ENCODE measurements at places on chromosomes 7 and 10.

DNA sequence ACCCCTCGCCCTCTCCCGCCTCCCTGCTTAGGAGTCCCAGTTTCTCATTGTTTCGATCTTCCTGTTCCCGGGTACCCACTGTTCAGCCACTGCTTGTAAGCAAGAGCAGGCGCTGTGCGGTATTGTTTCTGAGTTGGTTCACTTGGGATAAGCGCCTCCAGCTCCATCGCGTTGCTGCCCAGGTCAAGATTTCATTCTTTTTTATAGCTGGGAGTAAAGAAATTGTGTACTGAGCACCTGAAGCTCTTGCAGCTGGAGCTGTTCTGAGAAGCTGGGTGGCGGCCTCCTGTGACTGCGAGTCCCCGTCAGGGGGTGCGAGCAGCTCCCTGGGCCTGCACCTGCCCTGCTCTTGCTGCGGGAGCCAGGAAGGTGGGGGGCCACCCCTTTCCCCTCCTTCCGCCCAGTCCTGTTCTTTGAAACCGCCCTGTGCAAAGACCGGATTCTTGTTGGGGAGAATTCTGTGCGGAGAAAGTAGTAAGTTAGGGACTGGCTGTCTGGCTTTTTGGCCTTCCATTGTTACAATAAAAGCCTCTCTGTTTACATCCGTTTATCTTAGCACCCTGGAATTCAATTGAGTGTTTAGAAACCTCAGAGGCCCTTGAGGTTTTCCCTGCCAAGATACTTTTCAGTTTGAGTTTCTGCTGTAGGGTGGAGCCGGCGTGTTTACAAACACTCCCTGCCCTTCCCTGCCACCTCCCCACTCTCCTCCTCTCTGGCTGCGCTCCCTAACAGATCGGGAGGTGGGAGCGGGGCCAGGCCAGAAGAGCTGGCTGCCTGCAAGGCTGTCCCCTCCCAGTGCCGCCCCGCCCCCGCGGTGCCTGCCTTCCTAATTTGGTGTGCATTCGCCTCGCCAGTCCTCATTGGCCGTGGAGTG lies 30.8 kb upstream of the AP5Z1 start:
- peak; percentile 94 for DNase-seq

DNA sequence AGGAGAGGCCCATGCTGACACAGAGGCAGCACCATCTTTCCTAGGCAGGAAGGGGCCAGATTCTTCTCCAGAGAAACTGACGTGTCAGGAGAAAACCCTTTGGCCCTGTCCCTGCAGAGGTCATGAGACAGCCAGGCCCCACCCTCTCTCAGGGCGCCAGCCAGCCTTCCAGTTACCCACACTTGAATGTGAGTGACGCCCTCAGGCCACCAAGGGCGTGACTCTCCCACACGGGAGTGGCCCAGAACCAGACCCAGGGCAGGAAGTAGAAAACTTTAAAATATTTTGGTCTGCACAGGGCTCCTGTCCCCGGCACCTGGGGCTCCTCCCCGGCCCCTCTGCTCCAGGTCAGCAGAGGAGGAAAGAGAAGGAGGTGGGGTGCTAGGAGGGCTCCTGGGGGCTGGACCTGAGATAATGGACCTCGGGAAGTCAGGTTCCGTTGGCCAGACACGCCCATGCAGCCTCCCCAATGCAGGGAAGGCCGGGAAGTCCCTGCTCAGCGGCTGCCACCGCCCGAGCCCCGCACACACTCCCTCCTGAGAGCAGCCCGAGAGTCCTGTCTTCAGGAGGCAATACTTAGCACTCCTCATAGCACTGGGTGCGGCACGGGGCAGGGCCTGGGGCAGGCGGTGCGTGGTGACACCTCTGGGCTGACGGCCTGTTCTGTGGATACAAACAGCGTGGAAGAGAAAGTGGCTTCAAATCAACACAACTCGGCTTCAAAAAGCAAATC lies 67.0 kb upstream of the CFAP46 start:
- no peak for DNase-seq

GRCh38 chr7:41428381-41428780 lies 274.5 kb downstream of the INHBA start:
- no peak for DNase-seq

- DNase-seq, result no peak
These were observed 3.3 kb downstream of the EPHA1 start for GRCh38 chr7:143405173-143406001.

DNA sequence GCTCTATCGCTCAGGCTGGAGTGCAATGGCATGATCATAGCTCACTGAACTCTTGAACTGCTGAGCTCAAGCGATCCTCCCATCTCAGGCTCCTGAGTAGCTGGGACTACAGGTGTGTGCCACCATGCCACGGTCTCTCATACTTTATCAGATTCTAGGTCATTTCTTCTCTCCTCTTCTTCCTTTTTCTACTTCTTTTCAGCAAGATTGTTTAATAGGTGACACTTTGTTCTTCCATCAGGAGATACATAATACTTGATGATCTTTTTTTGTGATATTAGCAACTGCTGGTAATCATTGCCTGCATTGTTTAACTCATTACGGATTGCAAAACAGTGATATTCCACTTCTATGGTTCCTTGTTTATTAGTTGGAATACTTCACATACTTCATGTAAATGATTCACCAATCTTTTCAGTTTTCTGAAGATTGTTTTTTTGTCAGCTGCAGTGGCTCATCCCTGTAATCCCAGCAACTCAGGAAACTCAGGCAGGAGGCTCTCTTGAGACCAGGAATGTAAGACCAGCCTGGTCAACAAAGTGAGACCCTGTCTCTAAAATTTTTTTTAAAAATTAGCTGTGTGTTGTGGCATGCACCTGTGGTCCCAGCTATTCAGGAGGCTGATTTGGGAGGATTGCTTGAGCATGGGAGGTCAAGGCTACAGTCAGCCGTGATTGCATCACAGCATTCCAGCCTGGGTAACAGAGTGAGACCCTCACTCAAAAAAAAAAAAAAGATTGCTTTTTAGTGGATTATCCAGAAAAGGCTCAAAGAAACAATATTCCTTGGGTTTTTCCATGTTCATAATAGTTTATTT lies 36.2 kb upstream of the CHST3 start:
- no peak for DNase-seq

- DNase-seq, result no peak
These were observed 80.8 kb downstream of the CYP26A1 start for GRCh38 chr10:93154531-93154930.

DNA sequence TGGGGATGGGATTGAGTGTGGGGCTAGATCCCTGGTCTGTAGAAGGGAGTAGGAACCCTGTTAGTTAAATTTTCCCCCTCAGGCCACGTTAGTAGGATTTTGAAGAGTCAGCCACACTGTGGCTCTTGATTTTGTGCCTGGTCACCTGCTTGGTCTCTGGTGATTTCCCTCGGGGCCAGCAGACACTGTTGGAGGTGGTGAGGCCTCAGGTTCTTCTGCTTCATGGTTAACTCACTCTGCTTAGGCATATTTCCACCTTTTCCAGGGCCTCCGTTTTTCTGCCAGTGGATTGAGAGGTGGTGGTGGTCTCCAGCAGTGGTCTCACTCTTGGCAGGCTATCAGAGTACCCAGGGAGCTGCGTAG lies 4.1 kb downstream of the TSPAN14 start:
- DNase-seq, result no peak

DNA sequence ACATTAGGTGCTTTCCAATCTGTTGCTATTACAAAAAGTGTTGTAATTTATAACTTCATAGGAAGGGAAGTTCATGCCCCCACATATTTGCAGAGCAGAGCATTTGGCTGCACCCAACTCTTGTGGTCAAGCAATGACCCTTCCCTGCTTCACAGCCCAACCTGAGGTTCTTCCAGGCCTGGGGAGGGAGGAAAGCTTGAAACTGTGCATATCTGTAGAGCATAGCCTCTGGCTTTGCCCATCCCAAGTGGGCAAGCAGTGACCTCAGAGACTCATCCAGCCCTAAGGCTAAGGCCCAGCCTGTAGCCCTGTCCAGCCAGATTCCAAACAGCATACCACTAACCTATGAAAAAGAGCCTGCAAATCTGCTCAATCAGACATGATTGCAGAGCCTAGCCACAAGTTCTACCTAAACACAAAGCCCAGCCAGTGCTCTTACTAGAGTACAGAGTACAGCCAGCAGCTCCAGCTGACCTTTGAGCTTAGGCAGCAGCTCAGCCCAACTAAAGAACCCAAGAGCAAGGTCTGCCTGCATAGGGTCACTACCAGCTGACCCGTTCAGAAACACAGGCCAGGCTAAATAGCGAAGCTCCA lies 14.4 kb upstream of the GSTK1 start:
- no peak for DNase-seq

DNA sequence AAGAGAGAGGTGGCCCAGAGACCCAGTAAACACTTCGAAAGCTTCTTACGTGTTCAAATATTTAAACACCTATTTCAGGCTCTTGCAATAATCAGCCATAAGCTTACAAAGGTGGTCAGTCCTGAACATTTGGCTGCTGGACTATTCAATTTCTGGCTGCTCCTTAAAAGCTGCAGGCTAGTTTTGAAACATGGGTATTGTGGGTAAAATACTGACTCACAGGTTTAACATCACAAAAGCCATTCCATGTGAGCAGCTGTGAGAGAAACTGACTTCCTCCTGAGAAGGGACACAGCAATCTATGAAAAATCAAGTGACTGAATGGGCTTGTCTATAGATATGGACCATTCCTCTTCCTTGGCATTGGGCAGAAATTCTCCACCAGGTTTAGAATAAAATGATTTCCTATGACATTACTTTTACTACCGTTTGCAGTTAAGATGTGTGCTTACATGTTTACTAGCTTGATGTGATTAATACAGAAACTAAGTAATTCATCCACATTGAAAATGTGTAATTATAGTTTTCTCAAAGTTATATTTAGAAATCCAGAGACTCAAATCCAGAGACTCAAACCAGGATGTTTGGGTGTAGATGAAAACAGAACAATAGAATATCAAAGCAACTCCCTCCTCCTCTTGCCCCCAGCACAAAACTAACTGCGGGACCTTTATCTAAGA lies 252.3 kb downstream of the GATA3 start:
- no peak for DNase-seq

DNA sequence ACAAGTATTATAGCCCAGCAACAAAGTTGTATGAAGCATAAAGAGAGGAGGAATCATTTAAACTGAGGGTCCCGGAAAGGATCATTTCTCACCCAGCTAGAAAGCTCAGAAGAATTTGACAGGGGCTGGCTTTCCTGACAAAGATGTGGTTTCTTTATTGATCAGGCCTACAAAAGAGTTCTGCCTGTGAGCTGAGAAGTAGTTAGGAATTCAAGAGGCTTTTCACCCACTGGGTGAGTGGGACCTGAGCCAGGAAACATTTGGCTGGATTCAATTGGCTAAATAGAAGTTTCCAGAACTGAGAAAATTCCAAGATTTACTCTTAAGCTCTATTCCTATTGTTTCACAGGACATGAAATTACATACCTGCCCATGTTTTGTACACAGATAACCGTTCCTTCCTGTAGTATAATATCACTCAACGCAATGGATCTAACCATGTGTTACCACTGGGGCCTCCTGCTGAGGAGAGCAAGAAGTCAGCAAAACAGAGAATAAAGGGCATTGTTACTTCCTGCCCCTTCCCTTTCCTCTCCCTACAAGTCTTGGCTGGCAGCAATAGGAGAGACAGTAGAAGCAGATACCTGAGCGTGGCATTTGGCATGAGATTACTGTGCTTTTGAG lies 53.9 kb upstream of the PAPSS2 start:
- no peak for DNase-seq

DNA sequence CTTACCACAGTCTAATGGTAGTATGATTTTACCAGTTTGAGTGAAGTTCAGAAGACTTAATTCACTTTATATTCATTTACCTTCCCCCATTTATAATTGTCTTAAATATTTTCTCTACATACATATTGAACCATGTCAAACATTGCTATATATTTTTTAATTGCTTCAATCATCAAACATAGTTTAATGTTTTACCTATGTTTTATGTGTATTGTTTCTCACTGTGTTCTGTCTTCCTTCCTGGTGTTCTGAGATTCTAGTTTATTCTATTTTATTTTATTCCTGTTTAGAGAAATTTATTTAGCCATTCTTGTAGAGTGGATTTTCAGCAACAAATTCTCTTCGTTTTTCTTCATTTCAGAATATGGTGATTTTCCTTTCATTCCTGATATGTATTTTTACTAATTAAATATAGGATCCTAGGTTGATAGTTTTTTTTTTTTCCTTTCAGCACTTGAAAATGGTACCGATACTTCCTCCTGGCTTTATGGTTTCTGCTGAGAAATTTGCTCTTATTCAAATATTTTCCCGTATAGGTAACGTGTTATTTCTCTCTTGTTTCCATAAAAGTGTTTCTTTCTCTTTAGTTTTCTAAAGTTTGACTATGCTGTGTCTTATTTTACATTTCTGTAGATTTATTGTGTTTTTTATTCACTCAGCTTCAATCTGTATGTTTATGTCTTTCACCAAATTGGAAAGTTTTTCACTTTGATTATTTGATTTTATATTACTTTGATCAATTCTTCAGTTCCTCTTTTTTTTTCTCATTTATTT lies 201.8 kb upstream of the AGR3 start:
- no peak for DNase-seq

GRCh38 chr7:55044791-55045190 lies 26.0 kb downstream of the EGFR start:
- DNase-seq, result no peak

DNA sequence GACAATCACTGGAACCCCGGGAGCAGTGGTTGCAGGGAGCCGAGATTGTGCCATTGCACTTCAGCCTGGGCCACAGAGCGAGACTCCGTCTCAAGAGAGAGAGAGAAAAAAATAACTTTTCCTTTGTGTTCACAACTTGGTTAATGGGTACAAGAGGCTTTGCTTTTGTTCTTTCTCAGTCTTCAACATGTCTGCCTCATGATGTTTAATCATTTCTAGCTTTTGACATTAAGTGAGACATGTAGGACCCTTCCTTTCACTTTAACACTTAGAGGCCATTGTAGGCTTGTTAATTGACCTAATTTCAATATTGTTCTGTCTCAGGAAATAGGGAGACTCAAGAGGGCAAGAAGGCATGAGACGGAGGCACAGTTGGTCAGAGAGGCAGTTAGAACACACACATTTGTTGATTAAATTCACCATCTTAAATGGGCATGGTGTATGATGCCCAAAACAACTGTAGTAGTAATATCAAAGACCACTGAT lies 9.3 kb upstream of the CRCP start:
- no peak for DNase-seq

DNA sequence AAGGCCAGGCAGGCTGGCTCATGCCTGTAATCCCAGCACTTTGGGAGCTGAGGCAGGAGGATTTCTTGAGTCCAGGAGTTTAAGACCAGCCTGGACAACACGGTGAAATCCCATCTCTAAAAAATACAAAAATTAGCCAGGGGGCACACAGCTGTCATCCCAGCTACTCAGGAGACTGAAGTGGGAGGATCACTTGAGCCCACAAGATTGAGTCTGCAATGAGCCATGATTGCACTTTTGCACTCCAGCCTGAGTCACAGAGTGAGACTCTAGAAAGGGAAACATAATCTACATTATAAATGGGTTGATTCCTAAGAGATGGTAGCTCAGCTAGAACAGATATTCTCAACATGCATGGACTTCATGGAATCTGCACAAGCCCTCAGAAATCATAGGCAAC lies 6.3 kb upstream of the LIPF start:
- DNase-seq, result no peak

- DNase-seq, result no peak
These were observed 150.5 kb upstream of the PPP2R2D start for GRCh38 chr10:131750171-131750895.
